ENCODE measurements at places on chromosomes 11 and 22. TPM values are rescaled to one million over a fixed set of nuclear protein-coding genes. Genes with fewer than 3 reads are reported as not detected.

Gene OR10D3
- total RNA-seq, result not detected

Gene POTEH
- total RNA-seq, result not detected

Gene SWAP70
- total RNA-seq, result 55.6 TPM

Gene C22orf42
- total RNA-seq, result not detected

Gene FOLR2
- not detected for total RNA-seq

Gene ANO1
- total RNA-seq, result 3.7 TPM

Gene SYT12
- 2.0 TPM for total RNA-seq

Gene OR2AG1
- total RNA-seq, result not detected

Gene SCARF2
- total RNA-seq, result 21.5 TPM

Gene POLR3H
- total RNA-seq, result 18.8 TPM

Gene FADS1
- 35.1 TPM for total RNA-seq

All from regular cardiac myocyte (primary cell).